ENCODE measurements at places on chromosomes 4 and X. TPM values are rescaled to one million over a fixed set of nuclear protein-coding genes. Genes with fewer than 3 reads are reported as not detected.

Gene ARSJ
- 69.5 TPM for total RNA-seq

- no peak for DNase-seq
Observed at GRCh38 chr4:74097116-74097515, 1.9 kb downstream of the CXCL2 start.

Gene CHRNA9
- total RNA-seq: under 0.01 TPM

DNA sequence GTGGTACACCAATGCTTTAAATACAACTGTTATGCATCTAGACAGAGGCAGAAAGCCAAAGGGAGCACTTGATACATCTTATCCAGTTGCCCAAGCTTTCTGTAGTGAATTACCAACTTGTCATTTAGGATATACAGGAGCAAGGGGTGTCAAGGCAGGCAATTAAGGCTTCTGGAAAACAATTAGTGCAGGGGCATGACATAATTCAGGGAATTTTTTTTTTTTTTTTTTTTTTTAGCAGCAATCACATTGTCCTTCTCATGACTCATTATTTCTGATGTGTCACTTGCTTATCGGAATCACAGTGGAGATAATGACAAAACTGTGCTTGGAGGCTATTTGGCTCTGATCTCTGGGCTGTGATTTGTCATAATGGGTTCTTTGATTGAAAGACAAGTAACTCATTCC, 259.5 kb downstream of the ARHGAP24 start:
- no peak for DNase-seq

DNA sequence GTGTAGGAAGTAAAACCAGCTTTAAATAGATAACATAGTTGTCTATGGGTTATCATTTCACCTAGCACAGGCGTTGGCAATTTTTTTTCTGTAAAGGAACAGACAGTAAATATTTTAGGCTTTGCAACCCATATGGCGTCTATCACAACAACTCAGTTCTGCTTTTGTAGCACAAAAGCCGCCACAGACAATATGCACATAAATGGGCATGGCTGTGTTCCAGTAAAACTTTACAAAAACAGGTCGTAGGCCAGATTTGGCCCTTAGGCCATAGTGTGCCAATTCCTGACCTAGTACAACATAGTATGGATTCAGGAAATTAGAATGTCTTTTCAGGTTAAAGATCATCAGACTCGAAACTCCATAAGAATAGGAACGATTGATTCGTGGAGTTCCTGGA, 265.3 kb upstream of the GK2 start:
- no peak for DNase-seq

Gene SLC7A11
- total RNA-seq: 74.1 TPM

Gene ADGRL3
- 1.3 TPM for total RNA-seq

- no peak for DNase-seq
Observed at GRCh38 chr4:152535360-152535902, 461 bp downstream of the FBXW7 start.

Gene BEX5
- not detected for total RNA-seq

DNA sequence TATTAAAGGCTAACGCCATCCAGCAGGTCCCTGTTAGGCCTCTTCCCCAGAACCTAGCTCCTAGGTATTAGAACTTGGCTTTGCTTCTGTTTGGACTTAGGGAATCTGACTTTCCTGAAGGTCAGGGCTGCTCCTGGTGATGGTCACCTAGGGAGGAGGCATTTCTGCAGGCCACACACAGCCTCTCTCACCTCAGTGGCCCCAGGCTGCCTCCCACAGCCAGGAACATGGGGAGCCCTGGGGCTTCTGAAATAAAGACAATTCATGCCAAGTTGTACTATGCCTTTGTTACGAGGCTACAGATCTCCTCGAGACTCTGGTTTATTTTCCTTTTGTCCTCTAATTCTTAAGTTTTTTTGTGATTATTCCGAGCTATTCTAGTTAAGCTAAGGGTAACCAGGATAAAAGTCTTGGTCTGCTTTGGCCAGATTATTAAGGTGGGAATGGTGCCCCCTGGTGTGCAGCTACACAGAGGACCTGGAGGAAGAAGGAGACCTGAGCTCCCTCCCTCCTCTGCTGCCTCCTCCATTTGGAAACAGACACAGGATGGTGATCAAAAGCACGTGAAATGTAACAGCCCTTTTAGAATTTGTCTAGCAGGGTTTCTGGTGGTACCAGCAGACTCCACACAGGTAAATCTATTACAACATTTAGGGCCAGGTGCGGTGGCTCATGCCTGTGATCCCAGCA, 131.0 kb downstream of the DCLK2 start:
- DNase-seq: peak; percentile 81

DNA sequence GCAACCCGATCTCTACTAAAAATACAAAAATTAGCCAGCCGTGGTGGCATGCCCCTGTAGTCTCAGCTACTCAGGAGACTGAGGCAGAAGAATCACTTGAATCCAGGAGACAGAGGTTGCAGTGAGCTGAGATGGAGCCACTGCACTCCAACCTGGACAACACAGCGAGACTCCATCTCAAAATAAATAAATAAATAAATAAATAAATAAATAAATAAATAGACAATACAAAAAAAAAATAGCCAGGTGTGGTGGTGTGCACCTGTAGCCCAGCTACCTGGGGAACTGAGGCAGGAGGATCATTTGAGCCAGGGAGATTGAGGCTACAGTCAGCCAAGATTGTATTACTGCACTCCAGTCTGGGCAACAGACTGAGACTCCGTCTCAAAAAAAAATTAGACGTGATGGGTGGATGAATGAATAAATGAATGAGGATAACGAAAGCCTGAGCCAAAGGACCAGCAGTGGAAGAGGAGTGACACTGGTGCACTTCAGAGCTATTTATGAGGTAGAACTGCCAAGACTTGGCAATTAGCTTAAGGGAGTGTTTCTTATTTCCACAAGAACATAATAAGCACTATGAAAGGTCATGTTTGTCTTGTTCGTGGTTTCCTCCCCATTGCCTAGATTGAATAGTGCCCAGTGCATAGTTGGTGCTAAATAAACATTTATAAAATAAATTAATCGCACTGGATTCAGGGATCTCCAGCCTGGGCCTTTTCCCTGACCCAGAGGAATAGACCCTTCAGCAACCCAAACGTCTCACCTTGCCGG, 232.2 kb downstream of the IDS start:
- DNase-seq: no peak

DNA sequence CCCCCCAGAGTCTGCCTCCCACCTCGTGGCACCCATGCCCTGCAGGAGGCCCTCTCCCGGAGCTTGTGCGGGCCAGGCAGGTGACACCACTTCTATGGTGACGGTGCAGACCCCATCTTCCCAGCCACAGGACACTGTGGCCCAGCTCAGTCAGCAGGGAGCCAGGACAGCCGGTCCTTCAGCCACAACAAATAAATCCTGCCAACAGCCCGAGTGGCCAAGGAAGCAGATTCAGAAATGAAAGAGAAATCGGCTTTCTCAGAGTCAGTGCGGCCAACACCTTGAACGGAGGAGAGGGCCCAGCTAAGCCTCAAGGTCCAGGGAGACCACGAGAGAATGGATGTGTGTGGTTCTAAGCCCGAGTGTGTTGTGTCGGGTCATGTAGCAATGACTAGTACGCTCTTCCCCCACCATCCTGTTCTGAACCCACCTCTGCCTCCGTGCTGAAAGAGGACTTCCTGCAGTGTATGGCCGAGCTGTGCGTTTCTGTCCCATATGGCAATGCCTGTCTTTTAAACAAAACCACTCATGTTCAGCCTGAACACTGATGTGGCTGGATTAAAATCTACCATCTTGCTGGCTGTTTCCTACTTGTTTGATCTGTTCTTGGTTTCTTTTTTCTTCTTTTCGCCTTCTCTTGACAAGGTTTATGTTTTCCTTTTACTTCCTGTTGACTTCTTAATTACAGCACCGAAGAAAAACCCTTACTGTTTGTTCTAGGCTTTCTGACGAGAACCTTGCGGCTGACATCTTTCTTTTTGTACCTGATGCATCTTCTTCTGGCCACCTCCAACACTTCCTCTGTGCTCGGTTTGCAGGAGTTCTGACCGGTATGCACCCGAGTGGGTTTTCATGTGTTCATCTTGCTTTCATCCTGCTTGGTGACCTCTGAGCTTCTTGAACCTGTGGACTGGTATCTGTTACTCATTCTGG, 53.1 kb downstream of the GAK start:
- no peak for DNase-seq

Gene RRH
- total RNA-seq: not detected

DNA sequence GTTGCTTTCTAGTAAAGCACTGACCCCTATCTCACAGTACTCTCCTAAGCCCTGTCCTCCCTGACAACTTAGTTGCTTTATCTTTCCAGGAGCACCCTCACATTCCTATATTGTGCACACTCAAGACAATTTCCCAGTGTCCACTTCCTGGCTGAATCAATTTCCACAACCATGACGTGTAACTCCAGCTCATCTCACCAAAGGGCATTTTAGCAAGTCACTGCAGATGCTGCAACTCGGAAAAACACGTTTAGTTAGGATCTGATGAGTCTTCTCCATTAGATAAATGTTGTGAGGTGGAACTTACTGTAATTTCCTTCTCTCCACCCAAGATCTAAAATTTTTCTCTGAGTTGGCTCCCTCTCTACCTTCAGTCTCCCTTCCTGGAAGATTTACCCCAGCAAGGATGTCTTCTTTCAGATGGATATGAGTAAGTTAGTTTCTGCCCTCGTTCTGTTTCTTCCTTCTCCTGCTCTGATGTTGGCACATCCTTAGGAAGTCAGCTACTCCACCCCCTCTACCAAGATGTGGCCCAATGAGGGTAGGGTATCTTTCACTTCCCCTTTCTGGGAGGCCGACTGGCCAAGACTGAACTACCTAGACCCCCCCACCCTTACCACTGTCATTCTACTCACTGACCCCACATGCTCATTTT, 28.8 kb upstream of the IL13RA1 start:
- no peak for DNase-seq

Gene CHRDL1
- total RNA-seq: under 0.01 TPM

GRCh38 chr4:61428950-61429349, 228.8 kb downstream of the ADGRL3 start:
- DNase-seq: no peak

DNA sequence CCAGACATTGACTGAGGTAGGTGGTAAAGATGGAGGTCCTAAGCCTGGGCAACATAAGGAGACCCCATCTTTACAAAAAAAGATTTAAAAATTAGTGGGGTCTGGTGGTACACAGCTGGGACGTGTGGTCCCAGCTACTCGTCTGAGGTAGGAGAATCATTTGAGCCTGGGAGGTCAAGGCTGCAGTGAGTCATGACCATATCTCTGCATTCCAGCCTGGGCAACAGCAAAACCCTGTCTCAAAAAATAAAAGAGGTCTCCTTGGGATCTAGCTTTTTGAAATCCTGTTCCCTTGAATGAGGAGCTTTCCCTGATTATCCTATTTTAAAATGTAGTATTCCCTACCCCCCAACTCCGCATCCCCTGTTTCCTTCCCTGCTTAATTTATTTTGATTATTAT, 78.7 kb upstream of the OGT start:
- DNase-seq: peak; percentile 12

- peak; percentile 64 for DNase-seq
Observed at GRCh38 chr4:151674804-151675391, 85.9 kb downstream of the GATB start.

Gene BDH2
- 54.8 TPM for total RNA-seq

- no peak for DNase-seq
Observed at GRCh38 chrX:6954836-6955235, 192.7 kb upstream of the STS start.

Gene SPANXB1
- not detected for total RNA-seq

DNA sequence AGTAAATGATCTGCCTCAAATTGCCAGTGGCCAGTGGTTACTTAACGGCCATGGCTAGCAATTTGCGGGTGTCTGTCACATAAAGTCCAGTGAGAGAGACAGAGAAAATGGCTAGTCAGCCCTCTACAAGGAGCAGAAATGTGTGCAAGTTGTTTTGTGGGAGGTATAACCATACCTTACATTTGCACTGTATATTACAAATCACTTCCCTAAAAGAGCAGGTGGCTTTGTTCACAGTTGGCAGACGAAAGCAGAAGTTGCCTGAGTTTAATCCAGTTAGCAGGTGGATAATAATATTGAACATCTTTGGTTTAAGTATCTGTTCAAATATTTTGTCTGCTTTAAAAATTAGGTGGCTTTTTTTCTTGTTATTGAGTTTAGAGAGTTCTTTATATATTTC, 15.6 kb downstream of the SRPX start:
- no peak for DNase-seq

Gene CD40LG
- total RNA-seq: not detected

Gene COL4A5
- total RNA-seq: 30.0 TPM

- peak; percentile 19 for DNase-seq
Observed at GRCh38 chrX:12548746-12549145, 242.5 kb upstream of the PRPS2 start.

Gene EDA2R
- 8.1 TPM for total RNA-seq

Gene SMIM31
- total RNA-seq: not detected

DNA sequence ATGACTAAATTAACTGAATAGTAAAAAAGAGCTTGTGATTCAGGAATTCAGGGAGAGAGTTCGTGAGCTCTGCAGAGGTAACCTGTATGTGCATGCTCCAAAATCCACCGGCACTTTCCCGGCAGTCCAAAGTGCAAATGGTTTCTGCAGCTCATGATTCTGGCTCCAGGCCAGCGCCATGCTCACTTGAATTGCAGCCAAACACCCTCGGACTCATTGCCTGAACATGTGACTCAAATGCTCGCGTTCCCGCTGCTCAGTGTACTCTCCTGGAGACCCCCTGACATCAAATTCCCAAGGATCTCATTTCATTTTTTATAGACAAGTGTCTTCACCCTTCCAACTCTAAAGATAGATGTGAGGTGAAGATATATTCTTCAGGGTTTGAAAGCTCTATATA, 44.1 kb upstream of the SH3RF1 start:
- DNase-seq: peak; percentile 48

DNA sequence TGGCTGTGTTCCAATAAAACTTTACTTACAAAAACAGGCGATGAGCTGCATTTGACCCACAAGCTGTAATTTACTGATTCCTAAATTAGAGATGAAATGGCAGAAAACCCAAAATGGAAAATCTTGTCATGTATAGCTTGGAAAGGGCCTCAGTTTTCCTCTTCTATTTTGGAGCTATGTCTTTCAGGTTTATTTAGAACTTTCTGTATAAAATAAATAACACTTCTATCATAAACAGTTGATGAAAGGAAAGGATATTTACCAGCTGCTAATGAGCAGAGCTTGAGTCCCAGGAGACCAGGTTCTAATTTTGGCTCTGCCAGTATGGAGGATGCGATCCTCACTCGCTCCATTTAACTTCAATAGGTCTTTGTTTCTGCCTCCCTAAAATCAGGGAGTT, 213.5 kb downstream of the LDB2 start:
- DNase-seq: no peak

DNA sequence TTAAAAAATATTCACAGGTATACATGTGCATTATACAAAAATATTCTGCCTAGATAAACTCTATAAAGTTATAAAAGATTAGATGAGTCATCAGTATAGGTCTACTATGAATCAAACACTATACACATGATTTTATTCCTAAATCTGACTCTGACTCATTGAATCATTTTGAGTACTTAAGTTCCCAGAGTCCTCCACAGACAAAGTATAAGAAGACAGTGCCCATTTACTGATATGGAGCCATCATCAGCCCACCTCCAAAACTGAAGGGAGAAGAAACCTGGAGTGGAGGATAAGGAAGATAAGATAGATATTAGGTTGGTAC, 28.7 kb upstream of the ANTXR2 start:
- no peak for DNase-seq

GRCh38 chrX:123476611-123477219, 256.1 kb downstream of the THOC2 start:
- peak; percentile 9 for DNase-seq

Measured in fibroblast of villous mesenchyme (primary cell).